ENCODE measurements at places on chromosomes 11 and 22.

DNA sequence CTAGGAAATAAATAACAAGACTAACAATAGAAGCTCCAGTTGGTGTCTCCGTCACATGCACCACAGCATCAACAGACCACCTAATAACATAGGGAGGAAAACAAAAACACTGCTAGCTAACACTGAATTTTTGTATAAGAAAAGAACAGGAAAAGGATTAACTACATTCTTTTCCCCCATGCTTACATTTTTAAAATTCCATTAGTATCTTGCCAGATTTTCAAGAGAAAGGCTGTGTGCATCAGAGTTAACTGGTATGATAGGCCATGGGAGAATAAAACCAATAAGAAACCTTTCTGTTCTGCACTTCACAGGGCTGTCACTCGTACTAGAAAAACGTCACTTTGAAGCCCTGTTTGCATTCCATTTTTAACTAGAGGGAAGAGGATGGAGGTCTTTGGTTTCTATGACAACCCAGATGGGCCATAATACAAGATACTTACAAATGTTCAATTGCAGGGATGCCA, 79.0 kb downstream of the LARGE2 start:
- DNase-seq: no peak

GRCh38 chr11:46642627-46643335, 25.4 kb downstream of the ATG13 start:
- DNase-seq: no peak

GRCh38 chr22:27111796-27112672, 454.6 kb downstream of the MIAT start:
- DNase-seq: no peak

DNA sequence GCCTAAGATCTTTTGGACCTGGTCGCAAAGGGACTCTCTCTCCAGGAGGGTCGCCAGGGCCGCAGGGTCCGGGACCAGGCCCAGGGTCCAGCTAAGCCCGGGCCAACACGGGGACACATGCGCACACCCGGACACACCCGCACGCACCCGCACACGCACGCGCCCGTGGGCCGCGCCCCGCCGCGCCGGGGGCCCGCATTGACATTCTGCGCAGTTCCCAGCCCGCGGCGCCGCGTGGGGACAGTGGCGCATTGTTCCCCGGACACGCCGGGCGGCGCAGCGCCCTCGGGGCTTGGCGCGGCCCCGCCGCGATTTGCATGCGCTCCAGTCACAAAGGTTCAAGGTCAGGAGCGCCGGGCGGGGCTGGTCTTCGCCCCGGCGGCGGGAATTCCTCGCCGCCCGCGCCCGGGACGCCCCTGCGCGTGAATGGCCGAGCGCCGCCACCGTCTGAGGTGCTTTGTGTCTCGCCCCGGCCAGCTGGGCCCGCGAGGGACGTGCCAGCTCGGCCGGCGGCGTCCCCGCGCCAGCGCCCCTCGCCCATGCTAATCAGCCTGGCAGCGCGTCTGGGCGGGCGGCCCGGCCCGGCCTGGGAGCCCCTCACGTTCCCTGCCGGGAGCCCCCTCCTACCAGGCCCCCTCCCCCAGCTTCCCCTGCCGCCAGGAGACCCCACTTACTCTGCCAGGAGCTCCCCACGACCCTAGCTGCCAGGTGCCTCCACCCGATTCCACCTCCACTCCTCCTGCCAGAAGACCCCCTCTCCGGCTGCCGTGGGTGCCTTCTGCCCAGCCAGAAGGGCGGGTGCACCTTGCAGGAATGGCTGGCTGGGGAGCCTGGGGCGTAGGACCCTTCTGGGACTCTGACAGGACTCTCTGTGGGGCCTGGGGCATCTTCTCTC, 50.5 kb upstream of the WNT7B start:
- DNase-seq: no peak

DNA sequence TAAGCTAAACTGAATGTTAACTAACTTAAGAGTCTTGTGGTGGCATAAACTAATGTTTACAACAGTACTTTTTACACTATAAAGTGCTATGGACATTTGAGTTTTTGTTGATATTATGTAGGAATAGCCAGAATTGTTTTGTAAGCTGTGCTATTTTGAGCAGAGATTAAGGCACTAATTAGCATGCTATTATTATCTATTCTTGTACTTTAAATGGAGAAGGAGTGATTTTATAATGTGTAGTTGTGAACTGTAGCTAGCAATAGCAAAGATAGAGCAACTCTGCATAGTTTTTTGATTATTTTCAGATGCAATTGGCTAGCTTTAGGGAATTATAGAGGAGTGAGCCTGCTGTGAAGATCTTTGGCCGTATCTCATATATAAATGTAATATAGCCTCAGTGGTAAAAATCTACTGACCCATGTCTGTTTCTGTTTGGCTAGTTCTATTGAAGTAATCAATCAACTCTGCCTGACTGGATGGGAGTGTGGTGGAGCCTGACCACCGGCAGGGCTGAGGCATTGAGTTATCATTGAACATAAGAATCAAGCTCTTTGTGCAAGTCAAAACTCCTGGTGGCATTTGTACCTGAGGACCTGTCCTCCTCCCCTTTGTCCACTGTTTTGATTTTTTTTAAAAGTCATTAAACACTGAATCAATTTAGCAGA, 34.3 kb downstream of the NCAM1 start:
- DNase-seq: no peak

GRCh38 chr11:93519179-93519578, 24.0 kb downstream of the SMCO4 start:
- DNase-seq: no peak

GRCh38 chr11:20388096-20389055, 860 bp downstream of the PRMT3 start:
- no peak for DNase-seq

Data from activated CD4-positive, alpha-beta T cell treated with anti-CD3 and anti-CD28 coated beads, Interleukin-2, amount 50 U/mL, for 4 hours (primary cell).